Osteoblast (primary cell): ENCODE measurements at places on chromosomes 4 and X. TPM values are rescaled to one million over a fixed set of nuclear protein-coding genes. Genes with fewer than 3 reads are reported as not detected.

The PHEX gene
- 0.88 and 1.4 TPM in 2 replicates for total RNA-seq

The HPRT1 gene
- total RNA-seq, result 6.2 and 9.4 TPM in 2 replicates

The GCNA gene
- total RNA-seq, result 4.3 and 4.4 TPM in 2 replicates

The MAGEB2 gene
- total RNA-seq, result not detected in 2 replicates

The AFP gene
- total RNA-seq, result not detected in 2 replicates

The TLL1 gene
- total RNA-seq, result 0.29 and 0.36 TPM in 2 replicates

The USP17L5 gene
- total RNA-seq, result not detected in 2 replicates

The DUSP21 gene
- total RNA-seq, result not detected in 2 replicates

- no peaks in the 10 kb centered on the region for H3K4me1 ChIP-seq
- H3K36me3 ChIP-seq, result no peaks in the 10 kb centered on the region
- no peaks in the 10 kb centered on the region for H3K27me3 ChIP-seq
Observed at GRCh38 chr4:122679317-122679716, 53.2 kb upstream of the BBS12 start.

GRCh38 chr4:150457802-150458201, 124.1 kb upstream of the MAB21L2 start:
- no peak overlapping the region for H3K4me3 ChIP-seq
- no peaks in the 10 kb centered on the region for H3K27me3 ChIP-seq
- no peaks in the 10 kb centered on the region for H3K36me3 ChIP-seq
- DNase-seq, result no peak
- no peak overlapping the region for H3K27ac ChIP-seq
- no peaks in the 10 kb centered on the region for H3K4me1 ChIP-seq

GRCh38 chr4:11843340-11843739, 414.6 kb upstream of the HS3ST1 start:
- no peaks in the 10 kb centered on the region for H3K27me3 ChIP-seq
- H3K4me1 ChIP-seq, result no peaks in the 10 kb centered on the region
- DNase-seq, result no peak
- no peak overlapping the region for H3K4me3 ChIP-seq

GRCh38 chr4:180680305-180680704, 1562.9 kb upstream of the TENM3 start:
- no peaks in the 10 kb centered on the region for H3K4me1 ChIP-seq
- H3K27ac ChIP-seq, result no peak overlapping the region

- no peak overlapping the region for H3K4me3 ChIP-seq
- peaks cover 8% of the 10 kb centered on the region for H3K4me1 ChIP-seq
- no peak overlapping the region for H3K27ac ChIP-seq
- H3K27me3 ChIP-seq, result no peaks in the 10 kb centered on the region
- no peaks in the 10 kb centered on the region for H3K36me3 ChIP-seq
- no peak for DNase-seq
Observed at GRCh38 chrX:39969099-39969818, 128.5 kb downstream of the BCOR start.

DNA sequence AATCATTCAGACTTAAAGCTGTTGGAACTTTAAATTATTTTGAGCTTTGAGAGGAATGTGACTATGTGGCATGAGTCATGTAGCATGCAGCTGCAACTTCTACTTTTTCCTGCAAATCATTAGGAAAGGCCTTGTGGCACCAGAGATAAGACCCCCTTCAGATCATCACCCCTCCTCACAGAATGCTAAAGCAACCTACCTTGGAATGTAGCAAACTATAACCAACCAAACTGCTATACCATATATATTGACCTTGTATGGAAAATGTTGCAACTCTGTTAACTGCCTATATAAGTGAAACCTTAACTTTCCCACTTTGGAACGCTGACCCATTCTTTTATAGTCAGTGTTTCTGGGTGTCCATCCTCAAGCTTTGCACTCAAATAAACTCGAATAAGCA, 32.0 kb downstream of the ATXN3L start:
- DNase-seq, result peak; percentile 37
- no peak overlapping the region for H3K4me3 ChIP-seq
- H3K36me3 ChIP-seq, result no peaks in the 10 kb centered on the region
- H3K27me3 ChIP-seq, result no peaks in the 10 kb centered on the region
- peak overlapping the region; percentile 66 for H3K27ac ChIP-seq
- H3K4me1 ChIP-seq, result peaks cover 31% of the 10 kb centered on the region

GRCh38 chr4:158170691-158171561, 1.9 kb downstream of the GASK1B start:
- H3K27me3 ChIP-seq, result no peaks in the 10 kb centered on the region
- H3K4me1 ChIP-seq, result peaks cover 27% of the 10 kb centered on the region
- peak overlapping the region; percentile 74 for H3K27ac ChIP-seq
- H3K36me3 ChIP-seq, result peaks cover 4% of the 10 kb centered on the region
- DNase-seq, result no peak

DNA sequence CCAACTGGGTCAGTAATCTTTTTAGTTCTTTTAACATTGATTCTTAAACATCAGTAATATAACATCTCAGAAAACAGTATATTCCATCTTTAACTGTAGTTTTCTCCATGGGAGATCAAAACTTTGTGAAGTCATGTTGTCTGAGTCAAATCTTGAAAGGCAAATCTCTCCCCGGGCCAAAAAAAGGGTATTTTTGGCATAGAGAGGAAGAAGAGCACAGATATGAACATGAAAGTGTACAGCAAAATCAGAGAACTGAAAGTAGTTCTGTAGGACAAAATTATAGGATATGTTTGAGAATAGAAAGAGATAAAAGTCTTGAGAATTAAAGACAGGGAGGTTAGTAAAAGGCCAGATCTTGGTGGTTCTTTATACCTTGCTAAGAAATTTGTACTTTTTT, 176.4 kb upstream of the GYPA start:
- H3K36me3 ChIP-seq, result no peaks in the 10 kb centered on the region
- no peak overlapping the region for H3K4me3 ChIP-seq
- no peaks in the 10 kb centered on the region for H3K27me3 ChIP-seq
- DNase-seq, result no peak
- H3K27ac ChIP-seq, result no peak overlapping the region
- no peaks in the 10 kb centered on the region for H3K4me1 ChIP-seq

- H3K4me1 ChIP-seq, result no peaks in the 10 kb centered on the region
- H3K4me3 ChIP-seq, result no peak overlapping the region
- no peaks in the 10 kb centered on the region for H3K36me3 ChIP-seq
Observed at GRCh38 chrX:45140812-45141211, 59.9 kb downstream of the DIPK2B start.

DNA sequence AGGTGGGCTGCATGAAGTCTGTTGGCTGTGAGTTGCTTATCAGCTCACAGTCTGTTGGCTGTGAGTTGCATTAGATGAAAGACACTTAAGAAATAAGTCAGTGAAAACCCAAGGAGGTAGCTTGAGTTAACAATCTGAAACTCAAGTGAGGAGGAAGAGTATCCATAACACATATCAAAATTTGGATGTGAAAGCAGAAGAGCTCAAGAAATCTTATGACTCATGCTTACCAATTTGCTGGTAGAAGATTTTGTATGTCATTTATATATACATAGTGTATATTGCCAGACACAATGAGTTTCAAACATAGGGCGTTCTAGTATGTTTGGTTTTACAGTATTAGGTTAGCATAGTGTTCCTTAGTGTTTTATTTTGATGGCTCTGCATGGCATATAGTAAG, 107.4 kb downstream of the DDIT4L start:
- no peaks in the 10 kb centered on the region for H3K36me3 ChIP-seq
- H3K27ac ChIP-seq, result no peak overlapping the region
- no peak for DNase-seq
- no peaks in the 10 kb centered on the region for H3K27me3 ChIP-seq
- H3K4me1 ChIP-seq, result no peaks in the 10 kb centered on the region

- H3K4me3 ChIP-seq, result no peak overlapping the region
- no peaks in the 10 kb centered on the region for H3K27me3 ChIP-seq
- no peak overlapping the region for H3K27ac ChIP-seq
- no peaks in the 10 kb centered on the region for H3K36me3 ChIP-seq
Observed at GRCh38 chr4:69497076-69497475, 1.4 kb upstream of the UGT2B4 start.

- DNase-seq, result no peak
- peaks cover 22% of the 10 kb centered on the region for H3K36me3 ChIP-seq
- peak overlapping the region; percentile 27 for H3K27ac ChIP-seq
- H3K4me3 ChIP-seq, result no peak overlapping the region
- peaks cover 56% of the 10 kb centered on the region for H3K4me1 ChIP-seq
Observed at GRCh38 chr4:150232029-150232428, 153.8 kb downstream of the DCLK2 start.

- no peak overlapping the region for H3K4me3 ChIP-seq
- H3K27me3 ChIP-seq, result peaks cover 13% of the 10 kb centered on the region
- H3K36me3 ChIP-seq, result no peaks in the 10 kb centered on the region
Observed at GRCh38 chr4:26204911-26205370, 115.9 kb upstream of the RBPJ start.

GRCh38 chrX:39762266-39762841, 335.4 kb downstream of the BCOR start:
- H3K27me3 ChIP-seq, result peaks cover 3% of the 10 kb centered on the region
- no peak overlapping the region for H3K27ac ChIP-seq
- no peaks in the 10 kb centered on the region for H3K36me3 ChIP-seq
- no peak for DNase-seq
- H3K4me3 ChIP-seq, result no peak overlapping the region

DNA sequence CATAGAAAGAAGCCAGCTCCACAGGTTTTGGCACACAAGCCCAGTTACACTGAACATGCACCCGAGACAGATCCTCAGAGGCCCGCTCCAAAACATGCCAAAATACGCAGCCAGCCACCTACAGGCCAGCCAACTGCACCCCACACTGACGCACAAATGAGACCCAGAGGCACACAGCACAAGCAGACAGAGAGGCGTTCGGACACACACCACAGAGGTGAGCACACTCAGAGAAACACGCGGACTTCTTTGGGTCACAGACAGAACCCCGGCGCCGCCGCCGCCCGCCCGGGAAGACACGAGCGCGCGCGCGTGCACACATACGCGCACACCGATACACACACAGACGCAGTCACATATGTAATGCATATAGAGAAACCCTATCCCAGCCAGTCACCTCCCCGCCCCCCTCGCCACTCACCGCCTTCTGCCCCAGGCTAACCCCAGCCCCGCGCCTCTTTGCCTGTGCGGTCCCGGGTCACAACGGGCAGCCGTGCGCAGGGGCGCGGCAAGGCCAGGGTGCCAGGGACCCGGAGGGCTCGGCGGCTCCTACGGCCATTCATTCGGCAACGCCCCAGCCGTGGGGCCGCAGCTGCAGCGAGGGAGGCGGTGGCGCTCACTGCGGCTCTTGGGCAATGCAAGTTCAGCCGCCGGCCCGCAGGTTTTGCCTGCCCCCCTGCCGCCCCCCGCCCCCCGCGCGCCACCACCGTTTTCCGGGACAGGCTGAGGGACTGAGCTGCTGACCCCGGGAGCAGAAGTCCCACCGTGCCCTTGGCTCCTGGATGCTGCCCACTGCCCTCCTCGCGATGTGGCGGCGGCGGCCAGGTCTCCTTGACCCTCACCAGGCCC, 553 bp downstream of the SEPTIN6 start:
- H3K27me3 ChIP-seq, result no peaks in the 10 kb centered on the region
- no peaks in the 10 kb centered on the region for H3K36me3 ChIP-seq
- H3K4me3 ChIP-seq, result peak overlapping the region; percentile 77

GRCh38 chr4:182928061-182928460, 10.9 kb upstream of the DCTD start:
- H3K27ac ChIP-seq, result peak overlapping the region; percentile 85
- no peak for DNase-seq
- H3K27me3 ChIP-seq, result no peaks in the 10 kb centered on the region
- peaks cover 22% of the 10 kb centered on the region for H3K4me1 ChIP-seq
- no peaks in the 10 kb centered on the region for H3K36me3 ChIP-seq
- no peak overlapping the region for H3K4me3 ChIP-seq

GRCh38 chr4:85595796-85596559, 121.0 kb downstream of the ARHGAP24 start:
- H3K27ac ChIP-seq, result no peak overlapping the region
- no peaks in the 10 kb centered on the region for H3K4me1 ChIP-seq

DNA sequence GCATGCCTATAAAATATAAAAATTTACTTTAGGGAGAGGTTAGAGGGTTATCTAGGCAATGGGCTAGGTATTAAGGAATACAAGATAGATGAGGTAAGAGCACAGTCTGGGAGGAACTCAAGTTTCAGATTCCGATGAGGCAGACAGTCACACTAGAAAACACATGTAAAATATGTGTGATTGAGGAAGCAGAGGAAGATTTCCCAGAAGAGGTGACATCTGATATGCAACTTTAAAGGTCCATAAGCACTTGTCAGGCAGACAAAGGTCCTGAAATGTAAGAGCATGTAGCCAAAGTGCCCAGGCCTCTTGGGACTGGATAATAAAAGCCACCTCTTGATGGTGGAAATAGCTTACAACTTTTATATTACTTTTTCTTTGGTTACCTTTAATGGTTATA, 81.1 kb upstream of the AADAT start:
- no peak overlapping the region for H3K4me3 ChIP-seq
- H3K27me3 ChIP-seq, result no peaks in the 10 kb centered on the region
- H3K36me3 ChIP-seq, result no peaks in the 10 kb centered on the region
- H3K4me1 ChIP-seq, result no peaks in the 10 kb centered on the region
- no peak overlapping the region for H3K27ac ChIP-seq

DNA sequence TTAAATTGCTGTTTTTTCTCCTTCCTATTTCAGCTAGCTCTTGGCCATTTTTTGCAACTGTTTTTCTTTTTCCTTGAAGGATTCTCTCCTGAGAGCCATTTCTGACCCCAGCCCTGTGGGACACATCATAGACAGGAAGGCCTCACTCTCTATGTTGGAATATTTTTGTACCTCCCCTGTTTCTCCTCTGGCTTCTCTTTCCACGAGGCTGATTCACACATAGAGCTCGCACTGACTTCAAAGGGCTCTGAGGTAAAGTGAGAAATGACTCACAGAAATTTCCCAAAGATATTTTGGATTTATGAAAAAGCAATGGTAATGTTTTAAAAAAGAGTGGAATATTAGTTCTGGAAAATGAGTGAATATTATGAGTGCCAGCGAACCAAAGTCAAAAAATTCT, 181.7 kb upstream of the IGFBP7 start:
- no peak overlapping the region for H3K4me3 ChIP-seq
- H3K27ac ChIP-seq, result no peak overlapping the region
- no peaks in the 10 kb centered on the region for H3K4me1 ChIP-seq

- peaks cover 26% of the 10 kb centered on the region for H3K4me1 ChIP-seq
- DNase-seq, result no peak
- no peak overlapping the region for H3K4me3 ChIP-seq
- H3K27ac ChIP-seq, result peak overlapping the region; percentile 61
- no peaks in the 10 kb centered on the region for H3K27me3 ChIP-seq
Observed at GRCh38 chr4:38151873-38152272, 191.7 kb downstream of the PTTG2 start.

DNA sequence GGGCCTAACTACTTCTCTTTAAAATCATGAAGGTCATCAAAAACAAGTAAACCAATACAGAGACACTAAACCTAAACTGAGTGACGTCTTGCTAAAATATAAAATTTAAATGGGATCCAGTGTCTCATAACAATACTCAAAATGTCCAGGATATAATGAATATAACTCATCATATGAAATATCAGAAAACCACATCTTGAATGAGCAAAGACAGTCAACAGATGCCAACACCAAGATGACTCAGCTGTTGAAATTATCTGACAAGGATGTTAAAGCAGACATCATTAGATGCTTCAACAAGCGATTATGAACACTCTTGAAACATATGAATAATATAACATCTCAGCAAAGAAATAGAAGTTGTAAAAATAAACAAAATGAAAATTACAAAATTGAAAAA, 8.3 kb downstream of the NAP1L2 start:
- H3K27ac ChIP-seq, result no peak overlapping the region
- H3K4me3 ChIP-seq, result no peak overlapping the region
- no peaks in the 10 kb centered on the region for H3K36me3 ChIP-seq
- H3K27me3 ChIP-seq, result no peaks in the 10 kb centered on the region
- peak; percentile 23 for DNase-seq
